ENCODE measurements at places on chromosomes 7 and 10.

DNA sequence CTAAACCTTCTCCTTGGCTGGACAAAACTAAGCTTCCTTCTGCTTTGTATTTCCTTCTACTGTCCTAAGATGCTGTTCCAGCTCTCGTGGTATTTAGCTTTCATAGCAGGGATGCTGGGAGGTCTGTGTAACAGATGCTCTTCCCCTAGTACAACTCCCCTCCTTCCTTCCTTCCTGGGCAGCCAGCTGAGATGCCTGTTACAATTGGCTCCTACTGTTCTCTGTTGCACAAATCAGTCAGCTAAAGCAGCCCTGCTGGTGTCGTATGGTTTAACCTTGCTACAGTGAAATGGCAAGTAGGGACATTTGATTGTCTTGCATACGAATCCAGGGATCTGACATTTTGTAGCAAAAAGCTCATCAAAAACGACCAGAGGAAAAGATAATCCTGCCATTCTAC lies 143.8 kb downstream of the ARHGAP21 start:
- no peak for DNase-seq

DNA sequence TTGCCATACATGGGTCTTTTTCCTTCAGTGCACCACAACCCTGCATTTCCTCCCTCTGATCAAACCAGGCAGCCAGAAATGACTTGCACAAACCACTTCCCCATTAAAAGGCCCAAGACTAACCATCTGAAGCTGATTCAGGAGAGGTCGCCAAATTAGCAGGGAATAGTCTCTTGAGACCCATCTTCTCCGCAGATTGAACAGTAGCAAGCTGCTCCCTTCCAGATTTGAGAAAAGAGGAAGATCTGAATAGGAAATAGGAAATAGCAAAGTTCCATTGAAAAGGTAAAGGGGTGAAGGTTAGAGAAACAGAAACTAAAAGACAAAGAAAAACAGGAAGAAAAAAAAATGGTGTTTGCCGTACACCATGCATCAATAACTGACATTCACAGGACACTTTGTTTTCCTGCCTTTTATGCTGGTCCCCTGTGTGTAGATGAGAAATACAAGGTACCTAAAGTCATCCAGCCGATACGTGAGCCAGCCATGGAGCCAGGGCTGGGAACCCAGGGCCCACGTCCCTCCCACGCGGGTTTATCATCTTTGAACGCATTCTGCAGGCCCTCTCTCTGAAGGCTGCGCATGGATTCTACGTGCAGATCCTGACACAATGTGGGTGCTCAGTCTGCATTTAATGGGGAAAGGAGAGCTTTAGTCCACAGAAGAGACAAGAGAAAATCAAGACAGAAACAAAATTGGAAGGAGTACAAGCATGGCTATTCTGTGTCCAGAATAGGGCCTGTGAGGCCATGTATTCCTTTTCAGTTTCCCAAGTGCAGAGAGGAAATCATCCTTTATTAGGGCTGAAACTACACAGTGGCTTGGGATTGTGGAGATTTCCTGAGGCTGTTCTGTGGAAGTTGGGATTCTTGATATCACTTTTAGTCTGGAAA lies 268.4 kb upstream of the NPVF start:
- peak; percentile 11 for DNase-seq

- no peak for DNase-seq
These were observed 275.7 kb downstream of the GPR37 start for GRCh38 chr7:124489925-124490324.

- DNase-seq = no peak
These were observed 17.4 kb upstream of the CCL24 start for GRCh38 chr7:75830978-75831377.

DNA sequence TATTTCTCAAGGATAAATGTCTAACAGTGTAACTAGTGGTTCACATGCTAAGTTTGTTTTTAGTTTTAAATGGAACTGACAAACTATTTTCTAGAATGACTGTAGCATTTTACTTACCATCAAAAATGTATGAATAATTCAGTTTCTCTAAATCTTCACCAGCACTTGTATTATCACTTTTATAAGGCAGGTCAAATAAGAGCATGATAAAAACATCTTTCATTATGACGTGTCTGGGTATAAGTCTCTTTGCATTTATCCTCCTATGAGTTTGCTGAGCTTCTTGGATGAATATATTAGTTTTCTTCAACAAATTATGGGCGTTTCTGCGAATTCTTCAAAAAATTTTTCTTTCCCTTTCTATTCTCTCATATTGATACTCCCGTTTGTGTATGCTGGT lies 19.9 kb downstream of the ZNF33B start:
- DNase-seq = no peak

GRCh38 chr10:101695404-101695890 lies 477 bp upstream of the FBXW4 start:
- no peak for DNase-seq

- no peak for DNase-seq
These were observed 328.7 kb downstream of the ARL4A start for GRCh38 chr7:13016036-13016581.

DNA sequence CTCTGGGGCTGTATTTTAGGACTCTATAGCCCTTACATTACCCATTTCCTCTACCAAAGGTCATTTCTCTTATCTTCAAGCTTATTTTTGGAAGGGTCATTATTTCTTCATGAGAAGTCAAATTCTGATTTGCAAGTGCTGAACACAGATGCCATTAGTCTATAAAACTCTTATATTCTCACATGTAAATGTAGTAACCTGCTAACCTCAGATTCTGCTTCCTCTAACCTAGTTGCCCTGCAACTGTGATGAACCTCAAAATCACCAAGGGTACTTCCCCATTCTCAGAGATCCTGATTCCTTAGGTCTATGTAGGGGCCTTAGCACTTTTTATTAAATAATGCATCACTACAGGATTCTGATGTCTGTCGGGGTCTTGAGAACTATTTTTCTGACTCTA lies 6.3 kb downstream of the FAS start:
- peak; percentile 58 for DNase-seq

- no peak for DNase-seq
These were observed 64.7 kb upstream of the CTTNBP2 start for GRCh38 chr7:117937753-117938483.
